HT1080 (cell line): ENCODE measurements at places on chromosomes 7 and 10.

GRCh38 chr10:104306897-104307296 lies 31.4 kb downstream of the ITPRIP start:
- DNase-seq, result no peak

DNA sequence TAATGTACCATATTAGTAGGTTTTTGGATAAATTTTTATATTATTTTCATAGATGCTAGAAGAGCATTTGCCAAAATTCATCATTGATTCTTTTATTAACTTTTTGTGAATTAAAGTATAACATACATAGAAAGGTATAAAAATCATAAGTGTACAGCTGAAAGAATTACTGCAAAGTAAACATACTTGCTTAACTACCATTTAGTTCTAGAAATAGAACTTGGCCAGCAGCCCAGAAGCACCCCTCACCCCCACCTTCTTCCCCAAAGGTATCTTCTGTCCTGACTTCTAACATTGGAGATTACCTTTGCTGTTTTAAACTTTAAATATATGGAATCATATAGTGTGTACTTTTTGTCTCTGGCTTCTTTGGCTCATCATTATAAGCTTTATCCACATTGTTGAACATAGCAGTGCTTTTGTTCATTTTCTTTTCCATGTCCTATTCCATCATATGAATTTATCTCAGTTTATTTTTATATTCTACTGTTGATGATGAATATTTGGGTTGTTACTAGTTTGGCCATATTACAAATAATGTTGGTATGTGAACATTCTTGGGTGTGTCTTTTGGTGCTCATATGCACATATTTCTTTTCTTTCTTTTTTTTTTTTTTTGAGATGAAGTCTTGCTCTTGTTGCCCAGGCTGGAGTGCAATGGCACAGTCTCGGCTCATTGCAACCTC lies 142.8 kb downstream of the ADK start:
- DNase-seq, result peak; percentile 63

GRCh38 chr7:99112097-99112496 lies 31.8 kb downstream of the SMURF1 start:
- no peak for DNase-seq

DNA sequence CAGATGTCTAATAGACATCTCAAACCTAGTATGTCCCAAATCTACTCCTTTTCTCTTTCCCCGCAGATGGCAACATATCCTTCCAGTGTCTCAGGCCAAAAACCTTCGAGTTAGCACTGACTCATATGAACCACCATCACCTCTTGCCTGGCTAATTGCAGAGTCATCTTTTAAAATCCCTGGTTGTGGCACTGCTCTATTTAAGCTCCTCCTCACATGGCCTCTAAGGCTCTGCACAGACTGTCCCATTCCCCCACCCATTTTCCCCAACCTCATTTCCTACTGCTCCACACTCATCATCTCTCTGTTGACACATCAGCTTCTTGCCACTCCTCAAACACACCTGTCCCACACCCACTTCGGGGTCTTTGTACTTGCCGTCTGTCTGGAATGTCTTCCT lies 16.8 kb upstream of the HBP1 start:
- peak; percentile 73 for DNase-seq

DNA sequence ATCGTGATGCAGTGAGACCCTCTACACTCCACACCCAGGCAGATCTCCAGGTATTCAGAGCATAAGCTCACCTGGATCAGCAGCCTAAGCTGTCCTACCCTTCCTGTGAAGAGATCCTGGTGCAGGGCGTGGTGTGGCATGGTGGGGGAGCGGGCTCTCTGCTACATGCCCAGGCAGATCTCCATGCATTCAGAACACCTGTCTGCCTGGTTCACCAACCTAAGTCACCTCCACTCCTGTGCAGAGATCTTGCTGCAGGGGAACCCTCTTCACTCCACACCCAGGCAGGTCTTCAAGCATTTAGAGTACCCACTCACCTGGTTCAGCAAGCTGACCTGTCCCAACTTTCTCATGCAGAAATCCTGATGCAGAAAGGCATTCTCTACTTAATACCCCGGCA lies 394.4 kb upstream of the SEMA3A start:
- no peak for DNase-seq

GRCh38 chr7:153386556-153386955 lies 627.0 kb downstream of the ACTR3B start:
- no peak for DNase-seq

DNA sequence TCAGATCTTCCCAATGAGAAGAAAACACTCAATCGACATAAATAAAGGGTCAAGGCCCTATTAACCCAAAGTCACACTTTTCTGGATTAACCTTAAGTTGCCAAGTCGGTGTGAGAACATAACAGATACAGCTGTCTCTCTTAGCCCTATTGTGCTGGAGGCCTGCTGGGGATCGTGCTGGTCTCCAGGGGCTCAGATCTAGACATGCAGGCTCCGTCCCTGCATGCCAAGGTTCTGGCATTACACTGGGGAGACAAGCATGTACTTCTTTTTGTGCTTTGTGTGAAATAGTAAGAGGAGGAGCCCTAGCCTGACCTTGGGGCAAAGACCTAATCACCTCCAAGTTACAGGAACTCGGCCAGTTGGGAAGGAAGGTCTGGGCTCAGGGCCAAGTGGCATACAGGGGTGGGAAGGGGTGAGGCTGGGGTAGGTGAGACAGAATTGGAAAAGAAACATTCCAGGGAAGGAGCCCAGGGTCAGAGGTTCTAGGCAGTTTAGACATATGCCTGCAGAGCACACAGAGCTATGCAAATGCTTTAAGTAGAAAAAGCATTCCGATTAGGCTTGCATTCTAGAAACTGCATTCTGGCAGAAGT lies 216.4 kb downstream of the HECW1 start:
- DNase-seq, result no peak

DNA sequence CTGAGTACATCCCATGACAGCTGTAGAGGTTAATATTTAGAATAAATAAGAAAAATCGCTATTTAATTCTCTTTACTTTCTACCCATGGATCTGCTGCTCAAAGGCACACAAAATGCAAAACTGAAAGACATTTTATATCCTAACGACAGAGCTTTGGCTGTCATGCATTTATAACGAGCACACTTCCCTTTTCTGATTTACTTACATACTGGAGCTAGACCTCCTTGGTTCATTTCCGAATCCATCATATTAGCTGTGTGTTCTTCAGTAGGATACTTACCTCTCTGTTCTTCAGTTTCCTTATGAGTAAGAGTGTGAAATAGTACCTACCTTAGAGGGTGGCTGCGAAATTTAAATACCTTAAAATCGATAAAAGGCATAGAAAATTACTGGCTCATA lies 10.9 kb downstream of the CALCR start:
- no peak for DNase-seq

DNA sequence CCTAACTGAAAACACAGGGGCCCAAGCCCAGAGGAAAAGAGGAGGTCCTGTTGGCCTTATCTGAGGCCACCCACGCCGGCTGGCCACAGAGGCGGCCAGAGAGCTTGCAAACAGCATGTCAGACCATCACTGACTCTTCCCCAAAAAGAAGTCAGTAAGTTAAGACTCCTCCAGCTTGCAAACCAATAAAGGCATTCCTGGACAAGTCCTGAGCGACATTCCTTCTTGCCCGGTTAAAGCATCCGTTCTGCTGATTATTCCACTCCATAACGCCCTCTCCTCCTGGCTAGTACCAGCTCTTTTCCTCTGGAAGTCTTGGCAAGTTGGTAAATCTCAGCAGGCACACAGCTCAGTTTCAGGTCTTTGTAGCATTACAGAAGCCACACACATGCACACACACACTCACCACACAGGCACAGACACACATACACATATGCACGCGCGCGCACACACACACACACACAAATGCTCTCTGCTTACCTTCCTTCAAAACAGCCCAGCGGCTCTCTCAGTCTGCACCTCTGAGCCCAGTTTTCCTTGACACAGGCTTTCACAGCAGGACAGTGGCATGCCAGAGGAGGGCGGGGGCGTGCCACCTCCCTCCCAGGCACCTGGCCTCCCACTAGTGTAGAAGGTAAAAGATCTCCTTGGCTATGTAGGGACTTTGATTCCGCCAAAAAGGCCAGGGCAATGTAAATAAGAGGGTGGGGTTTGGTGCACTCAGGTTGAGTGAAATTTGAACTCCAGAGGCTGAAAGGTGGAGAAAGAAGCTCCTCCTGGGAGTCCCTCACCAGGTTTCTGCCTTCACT lies 201.4 kb downstream of the TNS3 start:
- DNase-seq, result no peak

- no peak for DNase-seq
Observed at GRCh38 chr7:156857757-156858156, 35.2 kb downstream of the LMBR1 start.

DNA sequence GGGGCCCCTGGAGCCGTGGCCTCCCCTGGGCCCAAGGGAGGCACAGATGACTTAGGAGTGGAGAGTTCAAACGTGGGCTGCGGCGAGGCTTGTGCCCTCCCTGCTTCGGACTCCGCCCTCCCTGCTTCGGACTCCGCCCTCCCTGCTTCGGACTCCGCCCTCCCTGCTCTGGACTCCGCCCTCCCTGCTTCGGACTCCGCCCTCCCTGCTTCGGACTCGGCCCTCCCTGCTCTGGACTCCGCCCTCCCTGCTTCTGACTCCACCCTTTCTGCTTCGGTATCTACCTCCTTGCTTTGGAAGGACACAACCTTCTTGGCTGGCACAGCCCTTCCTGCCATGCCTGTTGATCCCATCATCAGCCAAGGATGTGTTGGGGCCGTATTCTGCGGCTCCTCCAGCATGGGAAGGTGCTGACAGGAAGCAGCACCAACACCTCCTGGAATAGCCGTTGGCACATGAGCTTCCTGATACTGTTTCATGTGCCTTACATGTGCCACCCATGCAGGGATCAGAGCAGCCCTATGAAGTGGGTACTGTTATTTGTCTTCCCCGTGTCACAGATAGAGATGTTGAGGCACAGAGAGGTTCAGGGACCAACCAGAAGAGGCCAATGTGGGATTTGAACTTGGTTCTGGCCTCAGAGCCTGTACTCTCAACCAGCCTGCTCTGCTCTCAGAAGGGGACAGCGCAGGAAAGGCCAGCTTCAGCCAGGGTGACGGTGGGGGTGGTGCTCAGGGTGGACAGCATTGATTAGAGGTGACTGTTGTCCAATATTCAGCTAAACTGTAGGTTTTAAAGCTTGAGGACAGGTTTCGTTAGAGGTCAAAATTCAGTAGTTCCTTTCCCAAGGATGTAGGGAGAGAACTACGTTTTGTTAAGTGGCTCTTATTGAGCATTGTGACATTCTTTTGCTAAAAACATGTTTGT lies 114.5 kb downstream of the NKX6-2 start:
- no peak for DNase-seq

DNA sequence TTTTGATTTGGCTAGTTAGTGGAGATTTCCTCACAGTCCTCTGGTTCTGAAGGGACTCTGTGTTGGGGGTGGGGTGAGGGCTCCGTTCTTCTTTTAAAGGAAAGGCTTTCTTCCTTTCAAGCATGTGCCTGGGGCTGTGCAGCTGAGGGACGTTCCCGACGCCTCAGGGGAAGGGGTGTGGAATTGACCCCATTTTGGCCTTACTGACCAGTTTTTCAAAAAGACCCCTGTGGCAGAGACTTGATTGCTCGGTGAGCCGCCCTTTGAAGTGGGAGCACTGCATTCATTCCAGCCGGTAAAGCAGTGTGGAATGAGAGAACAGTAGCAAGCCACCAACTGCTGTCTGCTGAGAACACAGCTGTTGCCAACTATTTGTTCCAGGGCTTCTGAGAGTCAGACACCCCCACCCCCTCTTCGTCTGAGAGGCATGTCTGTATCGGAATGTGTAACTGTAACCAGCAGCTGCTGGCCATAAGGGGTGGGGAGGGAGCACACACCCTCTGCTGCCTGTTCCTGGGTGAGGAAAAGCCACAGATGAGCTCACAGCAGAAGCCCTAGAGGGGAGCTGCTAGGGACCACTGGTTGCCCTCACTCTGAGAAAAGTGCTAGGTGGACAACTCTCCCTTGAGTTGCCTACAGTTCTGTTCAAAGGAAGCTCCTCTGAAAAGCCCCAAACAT lies 33.2 kb downstream of the WBP1L start:
- DNase-seq, result peak; percentile 80
